ENCODE measurements at places on chromosomes 16 and 17.

- no peak for DNase-seq
Measured at GRCh38 chr16:24555346-24555872, 16.0 kb downstream of the RBBP6 start.

GRCh38 chr16:14151256-14152030, 80.3 kb downstream of the MRTFB start:
- DNase-seq = no peak

- no peak for DNase-seq
Measured at GRCh38 chr16:56748826-56749225, 18.9 kb downstream of the NUP93 start.

GRCh38 chr17:13031718-13032350, 14.0 kb upstream of the ELAC2 start:
- DNase-seq = peak; percentile 16

DNA sequence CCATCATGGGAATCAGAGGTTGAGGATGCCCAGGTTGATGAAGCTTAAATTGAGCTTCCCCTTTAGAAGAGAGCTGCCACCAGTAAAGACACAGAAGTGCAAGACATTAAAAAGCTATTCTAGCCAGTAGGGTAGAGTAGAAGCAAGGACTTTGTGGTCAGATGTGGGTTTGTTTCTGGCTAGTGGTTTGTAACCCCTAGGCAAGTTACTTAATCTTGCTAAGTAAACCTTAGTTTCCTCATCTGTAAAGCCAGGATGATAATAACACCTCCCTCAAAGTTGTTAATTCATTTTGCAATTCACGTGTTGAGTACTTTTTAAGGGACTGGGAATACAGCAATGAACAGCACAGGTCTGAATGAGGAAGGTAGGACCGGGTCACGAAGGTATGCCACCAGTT, 3.6 kb downstream of the SNTB2 start:
- DNase-seq = no peak

- DNase-seq = no peak
Measured at GRCh38 chr17:62782730-62783270, 25.3 kb downstream of the MARCHF10 start.

DNA sequence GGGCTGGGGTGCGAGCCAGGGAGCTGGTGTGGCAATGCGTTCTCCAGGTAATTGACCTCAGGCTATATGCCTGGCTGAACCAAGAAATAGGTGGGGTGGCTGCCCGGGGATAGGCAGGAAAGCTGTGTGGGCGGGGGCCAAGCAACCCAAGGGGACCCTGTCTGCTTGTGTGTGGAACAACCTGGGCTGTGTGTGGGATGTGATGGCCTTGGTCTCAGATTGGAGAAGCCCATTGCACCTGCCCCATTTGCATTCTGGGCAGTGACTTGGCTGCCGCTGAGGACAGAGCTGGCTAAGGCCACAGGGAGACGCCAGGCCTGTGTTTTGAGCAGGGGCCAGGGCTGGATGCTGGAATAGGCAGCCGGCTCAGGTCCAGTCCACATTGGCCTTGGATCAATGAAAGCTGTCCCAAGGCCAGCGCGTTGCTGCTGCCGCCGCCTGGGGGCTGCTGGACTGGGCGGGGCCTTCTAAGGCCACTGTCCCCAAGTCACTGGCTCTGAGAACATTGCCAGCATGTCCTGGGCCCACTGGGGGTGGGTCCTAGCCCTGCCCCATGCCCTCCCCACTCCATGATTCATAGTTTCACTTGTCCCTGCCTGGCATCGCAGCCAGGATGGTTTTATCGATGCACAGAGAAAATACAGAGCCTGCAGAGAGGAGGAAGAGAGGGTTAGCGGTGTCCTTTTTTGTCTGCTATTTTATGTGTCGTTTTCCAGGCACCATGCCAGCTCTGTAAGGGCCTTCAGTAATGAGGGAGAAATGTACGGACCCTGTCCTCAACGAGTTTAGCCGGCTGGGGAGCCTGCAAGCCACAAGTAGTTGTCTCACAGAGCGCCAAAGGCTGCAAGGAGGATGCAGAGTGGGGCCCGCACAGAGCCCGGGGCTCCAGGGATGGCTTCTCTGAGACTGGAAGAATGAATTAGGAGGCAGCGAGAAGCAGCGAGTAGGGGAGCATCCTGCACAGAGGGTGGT, 43.9 kb downstream of the NKD1 start:
- no peak for DNase-seq

DNA sequence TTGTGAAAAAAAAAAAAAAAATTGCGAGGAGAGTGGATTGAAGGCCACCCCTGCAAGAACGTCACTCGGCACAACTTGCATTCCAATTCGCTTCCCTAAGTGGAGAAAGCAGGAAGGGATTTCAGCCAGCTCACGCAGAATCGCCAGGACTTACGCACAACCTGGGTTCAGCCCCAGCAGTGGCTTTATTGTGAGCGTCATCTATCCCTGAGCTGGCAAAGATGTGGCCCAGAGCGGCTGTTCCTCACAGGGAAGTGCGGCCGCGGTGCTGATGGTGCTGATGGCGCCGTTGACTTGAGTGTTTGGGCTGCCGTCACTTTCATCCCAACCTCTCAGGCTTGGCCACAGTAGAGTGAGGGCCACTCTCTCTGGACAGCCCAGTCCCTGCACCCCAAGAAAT, 197.6 kb downstream of the NTN1 start:
- DNase-seq = no peak

- no peak for DNase-seq
Measured at GRCh38 chr16:5478036-5478435, 380.4 kb upstream of the EEF2KMT start.

DNA sequence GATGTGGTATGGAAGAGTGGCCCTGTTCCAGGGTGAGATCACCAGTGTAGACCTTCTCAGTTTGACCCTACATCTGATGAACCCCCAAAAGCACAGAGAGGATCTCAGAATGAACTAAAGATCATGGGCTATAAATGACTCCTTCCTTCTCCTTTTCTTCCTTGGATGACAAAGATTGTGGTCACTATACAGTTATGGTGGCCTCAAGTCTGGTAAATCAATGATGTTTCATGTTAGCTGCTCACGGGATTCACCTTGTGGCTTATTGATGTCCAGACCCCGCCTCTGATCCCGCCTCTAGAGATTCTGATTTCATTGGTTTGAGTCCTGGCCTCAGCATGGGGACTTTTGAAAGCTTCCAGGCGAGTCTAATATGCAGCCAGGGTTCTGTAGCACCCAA, 112.2 kb downstream of the PITPNC1 start:
- DNase-seq = no peak

DNA sequence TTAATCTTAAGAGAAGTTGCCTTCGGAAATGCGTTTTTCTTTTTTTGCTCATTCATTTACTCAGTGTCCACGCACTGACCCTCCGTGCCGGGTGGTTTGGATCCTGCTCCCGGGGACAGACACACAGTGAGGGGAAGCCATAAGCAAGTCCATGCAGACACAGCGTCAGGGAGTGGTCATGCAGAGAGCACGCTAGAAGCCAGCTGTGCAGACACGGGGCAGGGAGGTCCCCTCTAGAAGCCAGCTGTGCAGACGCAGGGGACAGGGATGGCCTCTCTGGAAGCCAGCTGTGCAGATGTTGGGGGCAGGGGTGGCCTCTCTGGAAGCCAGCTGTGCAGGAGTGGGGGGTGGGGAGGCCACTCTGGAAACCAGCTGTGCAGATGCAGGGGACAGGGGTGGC, 4.8 kb downstream of the GAA start:
- DNase-seq = no peak

DNA sequence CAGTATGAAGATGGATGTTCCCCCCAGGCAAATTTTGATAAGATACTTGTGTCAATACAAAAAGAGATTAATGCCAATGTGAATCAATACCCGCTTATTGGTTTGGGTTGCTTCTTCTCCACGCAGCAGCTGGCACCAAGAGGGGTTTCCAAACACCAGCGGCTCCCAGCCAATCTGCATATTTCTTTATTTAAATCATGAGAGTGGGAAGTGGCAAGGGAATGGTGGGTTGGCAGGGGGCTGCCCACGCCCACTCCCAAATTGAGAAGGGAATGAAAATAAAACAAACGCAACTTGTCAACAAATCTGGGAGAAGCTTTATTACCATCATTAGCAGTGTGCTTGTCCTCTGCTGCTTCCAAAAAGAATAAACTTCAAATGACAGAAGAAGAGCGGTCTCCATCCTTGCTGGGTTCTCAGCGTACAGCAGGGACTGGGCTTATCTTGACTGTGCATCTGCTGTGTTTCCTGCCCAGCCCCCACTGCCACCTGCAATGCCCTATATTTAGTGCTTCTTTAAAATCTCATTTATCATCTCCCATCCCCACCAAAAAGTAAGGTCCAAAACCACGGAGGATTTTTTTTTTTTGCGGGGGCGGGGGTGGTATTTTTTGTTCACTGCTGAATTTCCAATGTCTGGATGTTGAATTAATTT, 34.9 kb upstream of the C16orf78 start:
- no peak for DNase-seq

GRCh38 chr16:10256784-10257641, 74.8 kb upstream of the GRIN2A start:
- DNase-seq = peak; percentile 7

GRCh38 chr17:55433629-55434422, 12.2 kb upstream of the MMD start:
- DNase-seq = no peak

- DNase-seq = no peak
Measured at GRCh38 chr17:17032131-17032692, 10.0 kb upstream of the MPRIP start.

- DNase-seq = peak; percentile 10
Measured at GRCh38 chr17:73956595-73957465, 246.6 kb upstream of the RPL38 start.

- no peak for DNase-seq
Measured at GRCh38 chr17:58335779-58336455, 7.3 kb upstream of the TSPOAP1 start.

DNA sequence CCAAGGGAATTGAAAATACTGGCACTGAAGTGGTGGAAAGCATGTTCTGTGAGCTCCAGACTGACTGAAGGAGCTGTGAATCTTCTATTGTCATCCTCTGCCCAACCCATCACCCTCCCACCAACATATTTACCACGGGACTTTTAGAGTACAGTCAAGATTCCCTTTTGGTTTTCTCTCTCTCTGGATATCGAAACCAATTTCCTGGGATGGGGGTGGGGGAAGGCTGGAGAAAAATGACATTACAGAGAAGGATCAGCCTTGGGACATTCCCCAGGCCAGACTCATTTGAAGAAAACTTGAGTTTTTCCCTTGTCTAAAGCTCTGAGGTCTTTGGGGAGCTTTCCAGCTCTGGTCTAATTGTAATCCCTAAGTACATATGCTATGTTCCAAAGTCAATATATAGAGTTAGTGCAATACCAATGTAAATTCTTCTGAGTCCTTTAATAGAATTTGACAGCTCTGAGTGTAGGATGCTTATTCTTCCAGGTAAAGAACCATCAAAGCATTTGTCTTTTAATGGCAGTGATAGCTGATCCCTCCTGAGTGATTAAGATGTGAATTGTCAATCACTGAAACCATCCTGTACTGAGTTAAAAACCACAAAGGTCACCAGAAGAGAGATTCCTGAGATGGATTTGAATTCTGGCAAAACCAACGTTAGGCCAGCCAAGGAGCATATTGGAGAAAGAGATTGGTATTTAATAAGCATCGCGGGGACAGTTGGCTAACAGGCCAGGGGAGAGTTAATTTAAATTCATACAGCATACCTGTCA, 48.8 kb upstream of the CCL1 start:
- DNase-seq = no peak

DNA sequence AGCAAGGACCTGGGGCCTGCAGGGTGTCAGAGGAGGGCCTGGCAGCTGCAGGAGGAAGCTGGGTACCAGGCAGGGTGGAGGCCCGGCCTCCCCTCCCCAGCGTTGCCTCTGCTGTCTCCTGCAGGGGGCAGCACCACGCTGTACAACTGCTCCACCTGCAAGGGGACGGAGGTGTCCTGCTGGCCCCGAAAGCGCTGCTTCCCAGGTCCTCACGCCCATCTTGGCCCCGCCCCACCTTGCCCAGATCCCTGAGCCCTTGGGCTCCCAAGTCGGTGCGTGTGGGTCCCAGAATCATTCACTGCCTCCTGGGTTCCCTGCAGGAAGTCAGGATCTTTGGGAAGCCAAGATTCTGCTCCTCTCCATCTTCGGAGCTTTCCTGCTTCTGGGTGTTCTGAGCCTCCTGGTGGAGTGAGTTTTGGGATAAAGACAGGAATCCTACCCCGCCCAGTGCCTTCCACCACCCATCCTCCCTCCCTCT, 1.2 kb downstream of the TMEM95 start:
- DNase-seq = peak; percentile 74

GRCh38 chr16:72936408-72936807, 111.5 kb downstream of the ZFHX3 start:
- no peak for DNase-seq

- no peak for DNase-seq
Measured at GRCh38 chr16:16038950-16039349, 89.5 kb downstream of the ABCC1 start.

GRCh38 chr16:11629071-11630030, 38.9 kb upstream of the SNN start:
- no peak for DNase-seq

DNA sequence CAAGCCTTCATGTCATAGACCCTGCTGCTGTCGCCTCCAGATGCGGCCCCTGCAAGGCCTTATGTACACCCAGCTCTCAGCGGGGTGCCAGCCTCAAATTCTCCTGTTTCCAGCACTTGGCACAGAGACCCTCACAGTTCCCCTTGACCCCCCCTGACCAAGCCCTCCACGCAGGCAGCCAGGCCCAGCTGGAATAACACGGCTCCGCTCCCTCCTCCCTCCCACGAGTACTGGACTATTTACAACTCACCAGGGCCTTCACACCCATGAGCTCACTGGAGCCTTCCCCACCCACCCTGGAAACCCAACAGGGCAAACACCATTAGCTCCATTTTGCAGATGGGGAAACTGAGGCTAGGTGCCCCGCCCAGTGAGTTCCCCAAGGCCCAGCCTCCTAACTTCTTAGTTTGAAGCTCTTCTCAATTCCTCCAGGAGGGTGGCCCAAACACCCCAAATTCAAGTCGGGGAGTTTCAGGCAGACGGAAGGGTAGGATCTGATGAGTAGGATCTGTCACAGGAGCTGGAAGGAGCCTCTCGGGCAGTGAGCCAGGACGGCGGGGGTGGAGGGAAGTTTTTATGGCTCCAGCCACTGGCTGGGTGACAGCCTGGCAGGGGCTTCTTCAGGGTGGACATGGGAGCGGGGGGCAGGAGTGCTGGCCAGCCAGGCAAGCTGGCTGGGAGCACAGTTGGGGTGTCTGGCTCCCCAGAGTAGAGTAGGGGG, 17.5 kb upstream of the DLX4 start:
- DNase-seq = no peak

GRCh38 chr16:59410451-59410850, 676.3 kb upstream of the GOT2 start:
- no peak for DNase-seq

- DNase-seq = no peak
Measured at GRCh38 chr16:55817236-55817912, 15.5 kb downstream of the CES1 start.

DNA sequence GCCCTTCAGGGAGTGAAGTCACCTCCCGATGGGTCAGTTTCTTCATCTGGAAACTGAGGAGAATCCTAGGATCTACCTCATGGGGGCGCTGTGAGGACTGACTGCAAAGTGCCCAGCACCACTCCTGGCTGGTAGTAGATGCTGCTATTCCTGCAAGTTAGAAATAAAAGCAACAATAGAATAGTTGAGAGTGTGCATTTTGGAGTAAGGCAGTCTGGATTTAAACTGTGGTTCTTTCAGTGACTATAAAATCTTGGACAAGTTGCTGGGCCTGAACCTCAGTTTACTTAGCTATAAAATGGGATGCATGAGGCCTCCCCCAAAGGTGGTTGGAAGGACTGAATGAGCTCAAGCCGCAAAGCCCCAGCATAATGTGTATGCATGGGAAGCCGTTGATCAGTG, 70.6 kb downstream of the CYB5B start:
- no peak for DNase-seq
